Tongue (tissue), 3 donors: ENCODE measurements at places on chromosomes 16 and 17.

DNA sequence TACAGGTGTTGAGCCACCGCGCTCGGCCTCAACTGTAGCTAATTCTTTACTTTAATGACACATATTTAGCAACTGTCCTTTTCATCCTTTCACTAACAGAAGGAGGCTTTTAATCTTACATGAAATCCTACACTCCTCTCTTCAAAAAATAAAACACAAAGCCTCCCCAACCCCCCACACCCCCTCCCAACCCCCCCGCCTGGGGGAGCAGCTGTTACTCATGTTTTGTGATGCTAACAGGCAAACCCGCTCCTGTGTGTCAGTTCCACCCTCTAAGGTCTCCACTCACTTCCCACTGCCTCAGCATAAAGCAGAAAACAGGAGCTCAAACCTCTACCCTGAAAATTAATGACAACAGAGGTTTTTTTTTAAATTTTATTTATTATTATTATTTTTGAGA, 55.4 kb upstream of the SLC25A19 start:
- peak; percentile 63 for DNase-seq

DNA sequence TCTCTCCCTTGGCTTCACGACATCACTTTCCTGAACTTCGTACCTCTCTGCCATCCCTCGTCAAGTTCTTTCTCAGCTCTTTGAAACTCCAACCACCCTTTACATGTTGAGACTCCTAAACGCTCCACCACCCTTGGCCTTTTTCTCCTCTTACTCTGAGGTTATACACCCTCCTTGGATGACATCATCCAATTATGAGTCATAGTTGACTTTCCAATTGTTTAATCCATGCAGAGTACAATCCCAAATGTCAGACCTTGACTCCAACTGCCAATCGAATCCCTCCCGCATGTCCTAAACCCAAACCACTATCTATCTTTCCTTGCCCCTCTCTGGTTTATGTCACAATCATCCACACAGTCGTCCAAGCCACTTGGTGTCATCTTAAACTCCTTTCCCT, 18.4 kb upstream of the C16orf82 start:
- no peak for DNase-seq

DNA sequence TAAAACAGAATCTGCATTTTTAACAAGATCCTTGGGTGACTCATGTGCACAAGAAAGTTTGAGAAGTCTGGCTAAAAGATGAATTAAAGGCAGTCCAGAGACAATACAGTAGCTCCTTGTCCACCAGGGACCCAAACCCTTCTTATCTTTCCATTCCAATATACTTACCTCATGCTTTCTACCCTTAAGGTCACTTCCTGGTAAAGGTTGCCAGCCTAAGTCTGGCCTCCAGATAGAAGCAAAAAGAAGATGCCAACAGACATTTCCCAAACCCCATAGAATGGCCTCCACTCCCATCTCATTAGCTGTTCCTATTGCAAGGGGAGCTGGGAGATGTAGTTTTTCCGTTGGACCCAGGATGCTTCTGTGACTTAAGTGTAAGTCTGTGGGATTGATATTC, 101.4 kb upstream of the XYLT1 start:
- DNase-seq = no peak

GRCh38 chr16:68503334-68503733, 35.8 kb upstream of the ZFP90 start:
- no peak for DNase-seq

GRCh38 chr16:31077592-31078396, 3.6 kb downstream of the ZNF646 start:
- no peak for DNase-seq

- peak; percentile 74 for DNase-seq
Observed at GRCh38 chr16:11133344-11133943, 122.6 kb downstream of the SOCS1 start.

DNA sequence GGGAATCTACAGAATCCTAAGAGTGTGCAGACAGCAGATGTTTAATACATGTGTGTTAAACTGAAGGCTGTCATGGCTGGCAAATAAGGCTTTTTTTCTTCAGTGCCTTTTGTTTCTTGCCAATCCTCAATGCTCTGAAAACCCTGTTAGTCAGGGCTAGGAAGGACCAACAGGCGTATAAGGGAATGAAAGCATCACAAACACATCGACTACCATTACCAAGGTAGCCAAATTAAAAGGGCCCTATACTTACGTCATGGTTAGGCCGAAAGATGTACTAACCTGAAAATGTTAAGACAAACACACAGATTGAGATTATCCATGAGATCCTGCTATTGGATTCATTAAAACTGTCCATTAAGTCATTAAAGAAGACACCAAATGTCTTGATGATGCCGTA, 13.1 kb downstream of the SLC16A6 start:
- no peak for DNase-seq

DNA sequence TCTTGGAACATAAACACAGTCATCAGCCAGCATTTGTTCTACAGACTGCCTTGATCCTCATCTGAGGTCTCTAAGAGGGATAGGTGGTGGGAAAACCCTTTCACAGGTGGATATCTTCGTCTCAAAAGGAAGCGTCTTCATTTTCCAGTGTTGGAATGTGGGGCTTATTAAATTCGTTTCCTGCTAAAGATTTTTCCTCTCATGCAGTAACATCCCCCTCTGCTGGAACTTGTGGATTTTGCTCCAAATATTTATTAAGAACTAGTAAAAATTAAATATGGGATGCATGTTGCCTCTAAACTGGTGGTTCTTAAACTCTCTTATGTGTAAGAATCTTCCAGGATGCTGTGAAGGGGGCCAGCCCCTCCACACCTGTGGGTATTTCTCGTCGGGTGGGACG, 20.1 kb upstream of the MLYCD start:
- DNase-seq = peak; percentile 82

DNA sequence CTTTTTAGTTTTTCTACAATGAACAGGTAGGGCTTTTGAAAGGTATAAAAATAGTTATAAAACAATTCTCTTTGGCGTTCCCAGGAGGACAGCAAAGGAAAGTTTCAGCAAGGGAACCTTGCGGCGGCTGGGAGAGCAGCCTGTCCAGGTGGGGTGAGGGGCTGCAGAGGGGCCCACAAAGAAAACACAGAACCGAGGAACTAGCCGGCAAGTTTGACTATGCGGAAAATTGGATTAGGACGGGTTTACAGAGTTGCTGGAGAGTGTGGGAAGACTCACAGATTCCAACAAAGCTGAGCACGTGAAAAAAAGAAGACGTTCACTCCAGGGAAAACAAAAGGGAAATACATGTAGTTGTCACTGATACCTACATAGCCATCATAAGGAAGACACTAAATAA, 40.2 kb upstream of the METTL16 start:
- DNase-seq = no peak

GRCh38 chr17:7884581-7885366, 3.8 kb upstream of the CHD3 start:
- DNase-seq = no peak

DNA sequence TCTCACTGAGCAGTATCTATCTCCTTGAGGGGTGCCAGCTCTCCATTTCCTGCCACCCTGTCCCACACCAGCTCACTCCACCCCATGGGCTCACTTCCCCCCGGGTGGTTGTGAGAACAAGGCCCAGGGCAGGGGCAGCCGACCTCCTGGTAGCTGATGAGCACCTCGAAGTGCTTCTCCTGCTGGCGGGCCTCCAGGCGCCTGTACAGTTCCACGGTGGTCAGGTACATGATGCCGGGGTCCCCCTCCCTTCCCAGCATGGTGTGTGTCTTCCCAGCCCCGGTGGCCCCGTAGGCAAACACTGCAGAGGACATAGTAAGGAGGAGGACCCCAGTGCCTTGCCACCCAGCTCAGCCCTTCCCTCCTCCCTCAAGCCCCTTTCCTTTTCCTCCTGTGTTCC, 12.5 kb downstream of the KIF18B start:
- DNase-seq = no peak

DNA sequence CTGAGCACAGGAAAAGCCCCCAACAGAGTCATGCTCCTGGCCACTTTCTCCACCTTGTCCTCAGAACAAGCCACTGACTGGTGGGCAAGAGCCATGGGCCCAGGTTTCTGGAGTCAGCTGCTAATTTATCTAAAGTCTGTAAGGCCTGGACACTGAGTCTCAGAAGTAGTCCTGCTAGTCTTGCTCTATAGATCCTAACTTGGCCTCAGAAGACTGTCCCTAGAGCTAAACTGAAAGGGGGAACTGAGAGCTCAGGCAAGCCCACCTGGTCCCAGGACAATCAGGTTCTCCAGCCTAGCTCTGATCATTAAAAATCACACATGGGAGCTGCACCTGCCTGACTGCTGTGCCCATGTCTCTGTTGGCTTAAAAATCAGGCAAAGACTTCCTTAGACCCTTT, 485.8 kb downstream of the SLC39A11 start:
- no peak for DNase-seq

GRCh38 chr16:86882586-86883280, 304.4 kb downstream of the FOXL1 start:
- peak; percentile 78 for DNase-seq

- DNase-seq = no peak
Observed at GRCh38 chr16:68252383-68252782, 7.2 kb downstream of the PLA2G15 start.

DNA sequence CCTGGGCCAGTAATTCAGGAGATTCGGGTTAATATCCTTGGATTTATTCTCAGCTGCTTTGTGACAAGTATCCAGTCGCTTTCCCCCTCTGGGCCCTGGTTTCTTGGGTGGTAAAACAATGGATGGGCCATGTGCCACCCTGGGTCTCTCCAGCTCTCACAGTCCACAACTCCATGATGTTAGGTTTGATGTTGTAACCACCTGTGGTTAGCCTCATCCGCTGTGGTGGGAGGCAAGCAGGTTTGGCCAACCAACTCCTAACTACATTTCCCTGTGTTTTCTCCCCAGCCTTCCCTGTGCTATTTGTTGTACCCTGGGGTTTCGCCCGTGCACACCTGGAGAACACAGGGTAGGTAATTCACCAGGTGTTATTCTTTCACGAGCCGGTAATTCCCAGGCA, 35.1 kb downstream of the GLP2R start:
- no peak for DNase-seq

DNA sequence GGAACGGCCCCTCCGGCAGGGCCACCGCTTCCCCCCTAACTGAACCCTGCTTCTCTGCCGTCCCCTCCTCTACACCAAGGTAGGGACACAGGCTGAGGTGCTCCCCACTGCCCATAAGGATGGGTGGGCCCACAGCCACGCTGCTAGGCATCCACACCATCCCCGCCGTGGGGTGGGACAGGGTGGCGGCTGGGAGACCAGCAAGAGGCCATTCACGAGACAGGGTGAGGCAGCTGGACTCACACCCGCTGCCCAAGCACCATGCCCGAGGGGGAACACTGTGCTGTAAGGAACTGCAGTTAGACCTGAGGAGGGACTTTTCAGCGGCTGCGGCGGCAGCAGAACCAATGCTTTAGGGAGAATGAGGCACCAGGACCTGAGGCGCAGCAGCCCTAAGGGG, 47.5 kb upstream of the RRN3 start:
- no peak for DNase-seq

- DNase-seq = no peak
Observed at GRCh38 chr17:33696102-33696501, 403.0 kb upstream of the ASIC2 start.

- DNase-seq = no peak
Observed at GRCh38 chr17:72387487-72387886, 266.7 kb downstream of the SOX9 start.

DNA sequence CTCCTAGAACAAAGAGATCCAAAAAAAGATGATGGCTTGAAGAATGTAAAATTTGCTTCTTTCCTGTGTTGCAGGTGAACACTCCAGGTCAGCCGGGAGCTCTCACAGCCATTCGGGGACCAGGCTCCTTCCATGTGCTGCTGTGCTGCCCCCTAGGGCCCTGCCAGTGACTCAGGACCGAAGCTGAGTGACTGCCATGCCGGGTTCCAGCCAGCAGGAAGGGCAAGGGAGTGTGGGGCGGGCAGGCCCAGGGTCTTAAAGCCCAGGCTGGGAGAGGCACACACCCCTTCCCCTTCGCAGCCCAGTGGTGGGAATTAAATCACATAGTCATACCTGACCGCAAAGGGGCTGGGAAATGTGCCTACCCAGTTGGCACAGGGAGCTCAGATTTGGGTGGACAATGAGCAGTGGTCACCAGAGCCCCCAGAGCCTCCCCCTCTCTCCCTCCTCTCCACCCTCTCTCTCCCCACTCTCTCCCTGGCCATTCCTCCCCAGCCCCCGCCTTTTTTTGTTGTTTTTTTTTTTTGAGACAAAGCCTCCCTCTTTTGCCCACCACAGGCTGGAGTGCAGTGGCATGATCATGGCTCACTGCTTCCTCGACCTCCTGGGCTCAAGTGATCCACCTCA, 11.5 kb downstream of the EPOP start:
- DNase-seq = peak; percentile 59

- DNase-seq = no peak
Observed at GRCh38 chr17:66341462-66341861, 39.0 kb downstream of the PRKCA start.

GRCh38 chr17:76947771-76948170, 79.6 kb downstream of the MGAT5B start:
- DNase-seq = no peak

DNA sequence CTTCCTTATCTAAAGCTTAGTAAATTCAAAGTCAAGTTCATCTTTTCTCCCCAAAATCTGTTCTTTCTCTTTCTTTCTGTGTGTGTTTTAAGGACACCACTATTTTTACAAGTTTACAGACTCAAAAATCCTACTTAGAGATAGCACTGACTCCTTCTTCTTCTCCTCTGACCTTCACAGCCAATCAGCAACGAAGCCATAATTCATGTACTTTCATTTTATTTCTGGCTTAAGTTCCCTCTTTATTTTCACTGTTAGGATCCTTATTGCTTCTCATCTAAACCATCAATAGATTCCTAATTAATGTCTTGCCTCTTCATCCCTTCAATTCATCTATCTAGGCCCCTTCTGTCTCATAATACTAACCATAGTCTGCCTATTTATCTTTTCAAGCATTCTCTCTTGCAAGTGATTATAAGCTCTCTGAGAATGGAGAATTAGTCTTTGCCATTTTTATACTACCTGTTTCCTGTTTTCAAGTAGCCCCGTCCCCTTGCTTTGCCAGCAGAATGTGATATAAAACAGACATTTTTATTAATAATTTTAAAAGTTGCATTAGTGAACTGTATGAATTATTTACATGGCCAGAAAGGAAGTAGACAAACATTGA, 27.0 kb downstream of the CDC27 start:
- no peak for DNase-seq

DNA sequence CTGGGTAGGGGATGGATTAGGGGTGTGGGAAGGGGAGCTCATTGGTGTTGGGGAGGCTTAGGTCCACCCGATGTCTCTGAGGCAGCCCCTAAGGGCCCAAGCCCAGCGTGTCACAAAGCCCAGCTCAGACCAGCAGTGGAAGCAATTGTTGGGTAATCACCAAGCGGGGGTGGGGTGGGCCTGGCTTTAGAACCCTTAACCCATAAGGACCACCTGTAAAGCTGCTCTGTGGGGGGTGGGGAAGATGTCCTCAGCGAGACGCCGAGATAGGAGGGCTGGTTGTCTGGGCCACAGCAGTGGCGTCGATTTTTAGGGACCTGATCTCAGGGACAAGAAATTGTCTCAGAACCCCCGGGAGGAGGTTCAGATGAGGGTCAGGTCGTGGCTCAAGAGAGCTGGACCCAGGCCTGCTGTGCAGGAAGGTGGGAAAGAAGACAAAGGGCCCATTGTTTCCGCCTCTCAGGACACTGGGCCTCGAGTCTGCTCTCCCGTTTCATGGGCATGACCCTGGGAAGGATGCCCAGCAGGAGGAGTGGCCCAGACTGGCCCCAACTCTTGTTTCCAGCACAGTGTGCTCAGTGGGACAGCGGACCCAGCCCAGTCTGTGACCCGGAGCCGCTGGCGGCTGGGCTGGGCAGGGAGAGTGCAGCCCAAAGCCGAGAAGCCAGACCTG, 15.9 kb downstream of the ST6GALNAC2 start:
- no peak for DNase-seq

GRCh38 chr16:24537474-24538337, 1.7 kb upstream of the RBBP6 start:
- no peak for DNase-seq

- DNase-seq = no peak
Observed at GRCh38 chr17:2897605-2898004, 101.4 kb downstream of the RAP1GAP2 start.
